Left renal pelvis (tissue), 4 donors: ENCODE measurements at places on chromosomes 7 and 10.
A peak's percentile ranks its signal among the peaks of the same experiment; 100 is the strongest.

GRCh38 chr7:128352153-128352537 lies 8.4 kb upstream of the RBM28 start:
- DNase-seq: no peak

DNA sequence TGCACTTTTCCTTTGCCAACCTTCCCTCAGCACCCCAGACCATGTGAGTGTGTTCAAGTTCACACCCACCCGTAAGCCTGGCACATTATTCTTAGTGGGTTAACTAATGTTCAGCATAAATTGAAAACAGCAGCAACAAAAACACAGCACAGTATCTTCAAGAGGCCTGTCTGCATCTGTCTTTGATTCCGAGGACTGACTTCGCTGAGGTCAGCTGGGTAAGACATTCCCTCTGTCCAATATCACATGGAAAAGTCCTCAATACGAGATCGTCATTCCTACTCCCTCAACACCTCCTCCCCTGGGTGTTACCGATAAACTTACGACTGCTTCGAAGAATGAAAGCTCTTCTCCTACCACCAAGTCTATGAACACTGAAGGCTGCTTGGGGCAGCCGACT lies 218.8 kb downstream of the SFMBT2 start:
- no peak for DNase-seq

DNA sequence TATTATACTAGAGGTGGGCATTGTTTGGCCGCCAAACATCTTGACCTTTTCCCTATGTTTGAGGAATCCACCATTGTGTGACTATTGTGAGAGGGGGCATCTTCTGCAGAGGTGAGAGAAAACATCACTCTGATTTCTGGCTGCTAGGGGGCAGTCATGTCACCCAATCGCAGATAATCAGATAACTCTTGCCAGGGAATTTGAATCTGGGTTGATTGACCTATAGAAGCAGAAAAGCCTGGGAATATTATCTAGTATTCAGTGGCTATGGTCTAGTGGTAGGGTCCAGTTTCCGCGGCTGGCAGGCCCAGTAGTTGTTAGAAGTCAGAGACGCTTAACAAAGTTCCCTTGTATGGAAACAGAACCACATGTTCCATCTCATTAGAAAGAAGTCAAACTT lies 808.5 kb downstream of the PHTF2 start:
- DNase-seq: no peak

GRCh38 chr7:158369866-158370265 lies 217.8 kb downstream of the PTPRN2 start:
- no peak for DNase-seq

DNA sequence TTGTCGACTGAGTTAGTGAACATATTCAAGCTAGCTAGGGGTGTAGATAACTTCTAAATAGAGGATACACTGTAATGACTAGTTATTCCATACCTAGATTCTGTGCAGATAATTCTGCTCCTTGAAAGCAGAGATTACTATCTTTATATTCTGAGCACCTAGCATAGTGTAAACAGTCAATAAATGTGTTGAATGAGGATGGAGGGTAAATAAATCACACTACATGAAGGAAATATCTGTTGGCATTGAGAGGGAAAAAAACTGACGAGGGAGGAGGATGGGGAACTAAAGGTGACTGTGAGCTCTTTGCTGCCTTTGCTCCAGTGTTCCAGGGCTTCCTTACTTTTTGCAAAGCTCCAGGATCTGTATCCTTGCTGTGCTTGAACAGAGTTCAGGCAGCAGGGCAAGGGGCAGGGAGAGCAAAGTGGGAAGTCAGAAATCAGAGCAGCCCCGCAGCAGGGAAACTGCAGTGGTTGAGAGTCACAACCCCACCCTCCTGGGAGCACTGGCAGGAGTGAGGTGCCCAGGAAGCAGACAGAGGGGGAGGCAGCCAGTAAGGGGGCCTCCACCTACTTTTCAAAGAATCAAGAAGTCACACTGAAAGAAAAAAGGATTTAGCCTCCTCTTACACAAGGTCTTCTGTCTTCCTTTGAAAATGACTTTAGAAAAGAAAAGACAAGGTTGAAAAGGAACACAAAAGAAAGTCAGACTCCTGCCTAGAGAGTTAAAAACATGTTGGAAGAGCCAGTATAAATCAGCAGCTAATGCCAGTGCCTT lies 71.8 kb upstream of the LRRN3 start:
- DNase-seq: no peak

- no peak for DNase-seq
These were observed 12.6 kb downstream of the PDGFA start for GRCh38 chr7:506921-507622.

GRCh38 chr7:23001610-23002009 lies 12.3 kb downstream of the HYCC1 start:
- no peak for DNase-seq

DNA sequence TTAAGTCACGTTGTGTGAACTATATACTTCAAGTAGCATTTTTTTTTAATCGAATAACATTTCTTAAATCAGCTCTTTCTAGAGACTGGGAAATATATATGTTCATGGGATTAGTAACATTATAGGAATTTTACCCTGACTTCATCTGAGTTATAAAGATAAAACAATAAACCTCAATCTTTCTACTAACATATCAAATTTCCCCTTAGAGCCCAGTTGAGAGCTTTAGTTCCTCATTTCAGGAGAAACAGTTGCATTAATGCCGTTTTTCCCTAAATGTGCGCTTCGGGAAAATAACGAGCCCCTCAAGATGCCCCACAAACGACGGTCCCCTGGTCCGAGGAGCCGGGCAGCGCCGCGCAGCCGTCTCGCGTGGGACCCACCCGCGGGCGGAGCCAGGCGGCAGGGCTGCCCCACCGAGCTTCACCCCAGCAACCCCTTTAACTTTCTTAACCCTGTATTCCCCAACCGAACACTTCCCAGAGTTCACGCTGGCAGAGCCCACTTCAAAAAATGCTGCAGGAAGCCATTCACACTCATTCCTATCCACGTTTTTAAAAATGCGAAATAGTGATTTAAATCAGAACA lies 152.5 kb upstream of the YAE1 start:
- DNase-seq: no peak

DNA sequence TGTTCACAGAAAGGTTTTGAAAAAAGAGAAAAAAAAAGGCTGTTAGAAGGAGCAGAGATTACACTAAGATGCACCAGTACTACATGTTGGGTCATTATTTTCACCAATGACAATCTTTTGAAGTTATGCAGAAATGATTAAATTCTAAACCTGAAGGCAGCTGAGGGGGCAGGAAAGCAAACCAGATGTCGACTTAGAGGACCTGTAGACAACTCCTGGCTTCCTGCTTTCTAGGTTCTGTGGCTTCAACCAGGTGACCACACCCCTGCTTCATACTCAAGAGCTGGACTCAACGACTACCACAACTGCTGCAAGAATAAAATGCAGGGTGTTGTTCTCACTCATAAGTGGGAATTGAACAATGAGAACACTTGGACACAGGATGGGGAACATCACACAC lies 30.0 kb downstream of the MYOF start:
- no peak for DNase-seq

DNA sequence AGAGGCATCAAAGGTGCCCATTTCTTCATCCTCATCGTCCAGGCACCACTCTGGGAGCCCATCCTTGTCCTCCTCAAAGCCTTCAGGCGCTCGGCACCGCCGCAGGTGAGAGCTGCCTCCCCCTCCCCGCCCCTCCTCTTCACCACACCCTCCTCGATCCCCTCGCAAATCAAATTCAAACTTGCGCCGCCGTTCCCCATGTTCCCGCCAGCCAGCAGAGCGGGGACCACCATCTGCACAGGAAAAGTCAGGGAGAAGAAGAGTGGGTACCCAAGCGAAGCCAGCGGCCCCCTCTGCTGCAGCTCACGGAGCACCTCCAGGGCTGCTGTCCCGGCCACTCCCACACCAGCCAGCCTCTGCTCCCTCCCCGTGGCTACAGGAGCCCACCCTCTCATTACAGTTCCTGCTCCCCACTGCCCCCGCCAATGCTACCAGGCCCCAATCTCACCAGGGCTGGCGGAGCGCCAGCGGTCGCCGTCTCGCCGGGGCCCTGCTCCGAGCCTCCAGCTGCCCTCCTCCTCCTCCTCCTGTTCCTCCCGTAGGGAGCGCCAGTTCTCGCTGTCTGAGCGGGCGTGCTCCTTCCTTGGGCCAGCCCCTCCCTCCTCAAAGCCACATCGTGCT lies 7.7 kb downstream of the GIGYF1 start:
- DNase-seq: no peak

GRCh38 chr7:139359366-139360209 lies at the start of gene LUC7L2:
Gene LUC7L2 (plus strand): TSS chr7:139359894. CDS start chr7:139360262, 368 bp downstream.
- DNase-seq: peak; percentile 99

GRCh38 chr10:78224602-78225001 lies 190.9 kb downstream of the RPS24 start:
- no peak for DNase-seq

DNA sequence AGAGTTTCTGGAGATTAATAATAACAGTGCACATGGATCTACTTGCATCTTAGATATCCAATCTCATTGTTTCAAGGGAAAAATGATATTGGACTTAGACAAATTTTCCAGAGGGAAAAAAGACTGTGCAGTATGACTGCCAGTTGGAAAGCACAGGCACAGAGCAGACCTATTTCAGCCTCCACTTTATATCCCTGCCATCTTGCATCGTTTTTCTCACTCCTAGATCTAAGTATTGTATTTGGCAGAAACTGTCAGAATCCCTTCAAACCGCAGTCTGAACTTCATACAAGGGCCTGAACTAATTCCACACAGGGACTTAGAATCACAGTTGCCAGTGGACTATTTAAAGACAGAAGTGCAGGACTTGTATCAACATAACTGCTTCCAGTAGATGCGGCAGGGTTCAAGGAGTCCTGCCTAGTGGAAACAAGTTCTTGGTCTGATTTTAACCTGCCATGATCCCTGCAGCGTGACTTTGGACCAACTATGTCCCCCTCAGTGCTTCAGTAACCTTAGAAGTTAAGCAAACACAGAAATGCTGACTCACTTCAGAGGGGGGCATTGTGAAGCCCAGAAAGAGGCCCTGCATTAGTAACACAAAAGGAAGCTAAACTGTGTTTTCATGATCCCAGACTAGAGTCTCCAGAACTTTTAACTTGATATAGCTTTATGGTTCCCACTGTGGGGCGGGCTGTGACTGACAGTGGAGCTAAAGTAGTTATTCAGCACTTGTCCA lies 95.7 kb upstream of the PALS2 start:
- DNase-seq: peak; percentile 52

DNA sequence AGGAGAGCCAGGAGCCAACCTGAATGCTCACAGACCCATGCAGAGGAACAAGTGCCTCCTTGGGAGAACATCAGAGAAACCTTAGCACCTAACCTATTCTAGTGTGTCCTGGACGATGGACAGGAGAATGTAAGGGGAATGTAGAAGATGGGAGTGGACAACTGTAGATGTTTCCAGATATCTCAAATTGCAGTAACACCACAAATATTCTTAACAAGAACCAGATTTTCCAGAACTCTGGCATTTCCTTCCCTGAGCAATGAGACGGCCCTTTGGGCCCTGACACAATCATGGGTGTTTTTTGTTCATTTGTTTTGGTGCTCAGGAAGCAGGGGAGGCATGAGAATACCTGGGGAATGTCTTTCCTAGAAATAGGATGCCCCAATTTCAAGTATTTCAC lies 196.1 kb upstream of the PRSS1 start:
- DNase-seq: no peak

DNA sequence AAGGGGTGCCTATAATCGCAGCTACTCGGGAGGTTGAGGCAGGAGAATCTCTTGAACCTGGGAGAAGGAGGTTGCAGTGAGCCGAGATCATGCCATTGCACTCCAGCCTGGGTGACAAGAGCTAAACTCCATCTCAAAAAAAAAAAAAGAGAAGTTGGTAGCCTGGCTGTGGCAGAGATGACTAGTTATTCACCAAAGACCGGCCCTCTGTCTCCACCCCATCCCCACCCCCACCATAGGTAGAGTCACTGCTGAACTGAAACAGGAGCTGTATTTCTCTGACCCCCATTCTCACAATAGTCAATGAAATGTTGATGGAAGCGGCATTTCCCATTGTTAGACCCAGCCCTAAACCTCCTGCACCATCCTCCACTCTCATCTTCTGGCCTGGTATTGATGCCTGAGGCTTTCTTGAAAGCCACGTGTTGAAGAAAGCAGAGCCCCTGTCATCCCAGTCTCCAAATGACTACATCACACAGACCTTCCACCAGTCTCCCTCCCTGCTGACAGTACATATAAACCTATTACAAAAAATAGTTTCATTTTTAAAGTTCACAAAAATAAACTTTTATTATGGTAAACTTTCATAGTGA lies 9.4 kb upstream of the PIK3CG start:
- DNase-seq: no peak

DNA sequence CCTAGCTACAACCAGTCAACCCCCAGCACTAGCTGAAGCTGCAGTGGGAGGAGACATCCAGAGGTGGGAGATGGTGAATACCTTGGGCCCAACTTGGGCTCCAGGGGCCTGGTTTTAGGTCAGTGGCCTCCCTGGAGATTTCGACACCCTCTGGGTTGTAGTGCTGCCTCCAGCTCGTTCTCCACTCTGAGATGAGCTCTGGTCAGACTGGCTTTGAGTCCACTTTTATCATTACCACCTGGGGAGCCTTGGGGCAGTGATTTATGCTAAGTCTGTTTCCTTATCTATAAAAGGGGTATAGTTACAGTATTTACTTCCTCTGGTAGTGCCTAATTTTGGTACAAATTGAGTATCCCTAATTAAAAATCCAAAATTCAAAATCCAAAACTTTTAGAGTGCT lies 22.8 kb downstream of the PPIA start:
- DNase-seq: no peak

DNA sequence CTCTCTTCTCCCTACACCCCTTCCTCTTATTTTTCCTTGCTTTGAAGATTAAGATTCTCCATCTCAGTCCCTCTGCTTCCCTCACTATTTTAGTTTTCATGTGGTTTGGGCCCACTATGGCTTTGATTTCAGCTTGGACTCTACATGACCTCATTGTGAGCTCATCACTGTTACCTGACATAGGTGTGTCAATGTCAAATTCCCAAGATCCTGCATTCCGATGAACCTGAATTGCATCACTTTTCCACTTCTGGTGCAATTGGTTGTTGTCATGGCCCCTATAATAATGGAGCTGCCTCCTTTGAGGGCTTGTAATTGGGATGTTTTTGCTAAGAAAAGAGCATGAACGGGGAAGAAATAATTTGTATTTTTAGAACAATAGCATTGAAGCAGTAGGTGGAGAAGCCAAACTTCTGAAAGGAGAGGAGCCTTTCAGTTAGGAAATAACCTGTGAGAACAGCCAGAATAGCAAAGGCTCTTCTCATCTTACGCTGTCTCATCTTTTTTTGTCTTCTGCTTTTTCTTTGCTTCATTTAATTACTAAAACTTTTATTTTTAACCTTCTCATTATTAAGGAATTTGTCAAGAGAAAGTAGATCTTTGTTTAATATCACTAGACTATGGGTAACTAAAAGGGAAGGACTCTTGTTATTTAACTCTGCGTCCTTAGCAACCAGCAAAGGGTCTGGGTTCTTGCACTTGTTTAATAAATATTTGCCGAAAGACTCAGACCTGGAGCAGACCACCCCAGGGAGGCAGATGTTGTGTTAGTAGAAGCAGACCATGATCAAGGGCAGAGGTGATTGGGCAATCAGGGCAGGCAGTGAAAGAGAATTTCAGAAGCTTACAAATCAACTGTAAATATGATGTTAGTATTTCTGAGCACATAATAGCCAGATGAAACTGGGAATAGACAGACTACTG lies 95.4 kb downstream of the TES start:
- DNase-seq: no peak

- DNase-seq: peak; percentile 49
These were observed 670 bp downstream of the TPK1 start for GRCh38 chr7:144835155-144835611.

GRCh38 chr10:32073659-32074058 lies 17.4 kb upstream of the KIF5B start:
- DNase-seq: no peak
